Activated T-cell treated with anti-CD3 and anti-CD28 coated beads, Interleukin-2, amount 50 U/mL, for 48 hours (primary cell): ENCODE measurements at places on chromosomes 7 and 10.
A peak's percentile ranks its signal among the peaks of the same experiment; 100 is the strongest.

DNA sequence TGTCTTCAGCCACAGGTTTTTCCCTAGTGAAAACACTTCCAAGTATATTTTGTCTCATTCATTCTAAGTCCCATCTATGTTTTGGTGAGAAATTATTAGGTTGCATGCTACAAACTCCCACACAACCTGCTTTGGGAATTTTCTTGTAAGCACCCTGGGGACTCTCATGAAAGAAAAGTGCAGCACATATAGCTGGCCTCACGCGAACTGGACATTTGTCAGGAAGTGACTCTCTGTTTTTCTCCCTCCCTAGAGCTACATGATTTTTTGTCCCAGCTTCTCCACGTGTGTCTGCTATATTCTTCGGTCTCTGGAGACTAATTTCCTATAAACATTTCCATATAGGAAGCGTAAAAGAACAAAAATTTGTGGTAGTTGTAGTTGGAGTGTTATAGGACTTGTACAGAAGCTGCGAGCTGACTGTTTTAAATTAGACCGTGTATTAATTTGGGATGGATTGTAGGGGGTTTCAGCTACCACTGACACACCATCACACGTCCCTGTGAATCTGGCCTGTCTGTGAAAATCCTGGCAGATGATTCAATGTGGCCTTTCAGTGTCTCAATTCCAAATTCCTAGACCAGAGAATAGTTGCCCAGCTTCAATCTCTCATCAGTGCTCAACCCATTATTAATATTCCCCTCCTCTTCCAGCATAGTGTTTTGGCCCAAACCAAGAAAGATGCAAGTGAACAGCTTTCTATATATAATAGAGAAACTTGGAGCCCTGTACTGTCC lies 40.2 kb downstream of the ARL4A start:
- no peak for DNase-seq

- DNase-seq, result no peak
Measured at GRCh38 chr10:60384708-60385398, 4.8 kb downstream of the ANK3 start.

- no peak for DNase-seq
Measured at GRCh38 chr10:71711052-71711623, 8.4 kb downstream of the C10orf105 start.

- no peak for DNase-seq
Measured at GRCh38 chr10:31820778-31821369, 107.8 kb downstream of the ARHGAP12 start.

GRCh38 chr7:13111230-13111629 lies 423.8 kb downstream of the ARL4A start:
- DNase-seq, result peak; percentile 32
